ENCODE measurements at places on chromosomes 5 and 9.

- DNase-seq: no peak
Measured at GRCh38 chr5:91849069-91849468, 466.0 kb upstream of the ARRDC3 start.

DNA sequence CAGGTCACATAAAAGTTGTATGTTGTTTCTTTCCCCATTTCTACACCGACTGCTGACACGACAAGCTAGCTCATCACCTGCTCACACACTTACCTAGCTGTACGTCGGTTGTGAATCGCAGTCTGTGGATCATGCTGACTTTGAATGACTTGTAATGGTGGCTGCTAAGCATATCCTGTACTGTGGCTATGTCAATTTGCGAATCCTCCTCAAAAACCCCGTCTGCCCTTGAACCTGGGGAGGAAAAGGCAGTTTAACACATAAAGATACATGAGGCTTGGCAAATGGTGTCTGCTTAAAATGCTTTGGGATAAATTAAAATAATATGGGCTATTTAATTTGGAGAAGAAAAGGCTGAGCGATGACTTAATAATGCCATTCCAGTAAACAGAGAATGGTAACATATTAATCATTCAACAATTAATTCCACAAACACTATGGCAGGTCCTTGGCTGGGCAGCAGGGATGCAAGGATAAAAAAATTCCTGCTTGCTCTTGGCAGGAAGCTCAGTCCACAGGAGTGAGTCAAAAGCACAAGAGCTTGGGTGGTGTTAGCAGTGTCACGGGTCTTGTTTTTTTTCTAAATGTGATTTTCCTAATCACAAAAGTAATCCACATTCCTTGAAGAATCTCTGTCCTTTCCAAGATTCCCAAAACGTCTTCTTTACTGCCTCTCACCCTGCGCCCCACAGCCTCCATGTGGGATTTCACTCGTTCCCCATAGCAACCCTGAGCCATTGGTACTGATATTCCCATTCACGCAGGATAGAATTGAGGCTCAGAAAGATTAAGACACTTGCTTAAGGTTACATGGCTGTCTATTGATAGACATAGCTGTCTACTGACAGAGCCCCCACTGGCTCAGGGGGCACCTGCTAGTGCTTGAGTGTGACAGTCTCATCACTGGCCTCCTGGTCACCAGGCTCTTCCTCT is 222.4 kb downstream of the MAPKAP1 start:
- no peak for DNase-seq

DNA sequence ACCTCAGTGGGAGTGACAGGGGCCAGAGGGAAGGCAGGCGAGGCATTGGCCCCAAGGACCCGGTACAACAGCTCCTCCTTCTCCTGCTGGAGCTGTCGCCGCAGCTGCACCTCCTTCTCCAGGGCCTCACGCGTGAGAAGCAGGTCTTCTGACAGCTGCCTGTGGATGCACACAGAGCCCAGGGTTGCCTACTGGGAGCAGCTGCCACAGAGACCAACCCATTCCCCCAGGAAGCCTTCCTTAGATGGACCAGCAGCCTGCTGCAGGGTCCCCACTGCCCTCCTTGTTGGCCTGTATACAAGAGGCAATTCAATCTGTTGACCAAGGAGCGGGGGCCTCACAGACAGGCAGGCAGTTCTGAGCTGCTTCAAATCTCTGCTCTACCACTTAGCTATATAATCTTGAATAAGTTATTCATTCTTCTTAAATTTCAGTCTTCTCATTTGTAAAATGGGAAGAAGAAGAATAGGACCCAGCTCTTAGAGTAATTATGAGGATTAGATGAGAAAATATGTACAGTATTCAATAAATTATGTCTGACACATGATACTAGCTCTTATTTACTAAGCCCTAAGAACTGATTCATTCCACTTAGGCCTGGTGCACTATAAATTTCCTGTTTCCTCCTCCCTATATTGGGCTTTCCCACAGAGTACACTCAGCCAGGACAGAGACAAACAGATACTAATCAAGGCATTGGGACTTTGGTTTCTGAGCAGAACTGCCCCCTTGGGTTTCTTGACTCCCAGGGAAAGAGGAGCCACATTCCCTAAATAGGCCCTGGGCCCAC is 26.1 kb upstream of the ANXA6 start:
- DNase-seq: no peak

DNA sequence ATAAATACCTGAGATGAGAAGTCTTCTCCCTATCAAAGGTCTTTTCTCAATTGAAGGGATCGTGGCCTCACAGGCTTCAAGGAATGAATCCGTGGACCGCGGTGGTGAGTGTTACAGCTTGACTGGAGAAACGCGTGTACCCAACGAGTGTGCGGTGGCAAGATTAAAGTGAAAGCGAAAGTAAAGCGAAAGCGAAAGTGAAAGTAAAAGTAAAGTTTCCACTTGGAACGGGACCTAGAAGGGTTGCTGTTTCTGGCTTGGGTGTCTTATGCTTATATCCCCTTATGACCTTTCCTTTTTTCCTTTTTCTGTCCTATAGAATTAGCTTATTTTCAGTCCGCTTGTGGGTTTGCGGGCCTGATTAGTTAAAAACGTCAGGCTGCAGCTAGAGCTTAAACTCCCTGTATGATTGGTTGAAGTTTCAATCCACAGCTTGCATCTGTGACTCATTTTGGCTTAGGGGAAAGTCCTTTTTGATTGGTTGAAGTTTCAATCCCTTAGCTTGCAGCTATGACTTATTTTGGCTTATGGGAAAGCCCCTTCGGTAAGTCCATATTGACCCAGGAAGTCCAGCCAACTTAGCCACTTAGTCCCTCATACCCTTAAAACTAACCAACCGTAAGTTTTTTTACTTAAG is 924.3 kb upstream of the CDH10 start:
- DNase-seq: no peak

DNA sequence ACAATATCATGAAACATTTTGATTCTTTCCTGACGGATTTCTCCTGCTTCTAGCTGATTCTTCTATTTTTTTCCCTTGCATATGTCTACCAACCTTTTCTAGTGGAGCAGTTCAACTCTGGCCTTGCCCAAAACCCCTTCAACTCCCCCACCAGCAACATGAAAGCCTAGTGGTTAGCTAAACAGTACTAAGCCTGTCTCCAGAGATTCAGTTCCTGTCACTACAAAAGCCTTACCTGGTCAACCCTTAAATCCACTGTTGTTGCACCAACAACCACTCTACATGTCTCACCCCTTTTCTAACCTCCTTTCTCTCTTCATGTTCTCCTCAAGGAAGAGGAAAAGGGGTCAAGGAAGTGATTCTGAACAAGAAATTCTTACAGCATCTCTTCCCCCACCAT is 74.8 kb upstream of the PIK3R1 start:
- DNase-seq: no peak

DNA sequence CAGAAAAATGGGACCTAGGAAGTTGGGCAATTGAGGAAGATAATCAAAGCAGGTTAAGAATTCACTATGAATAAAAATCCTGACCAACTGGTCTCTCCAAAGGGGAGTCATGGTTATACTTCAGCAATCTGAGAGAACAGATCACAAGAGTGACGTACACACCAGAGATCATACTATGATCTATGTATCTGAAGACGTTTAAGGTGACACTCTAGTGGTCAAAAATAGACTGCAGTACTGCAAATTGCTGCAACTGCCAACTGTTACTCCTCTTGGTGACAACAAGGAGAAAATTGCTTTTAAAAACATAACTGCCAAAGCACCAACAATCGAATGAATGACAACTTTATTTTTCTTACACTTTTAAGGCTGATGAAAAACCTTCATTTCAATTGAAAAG is 4.9 kb downstream of the AK6 start:
- DNase-seq: peak; percentile 28

DNA sequence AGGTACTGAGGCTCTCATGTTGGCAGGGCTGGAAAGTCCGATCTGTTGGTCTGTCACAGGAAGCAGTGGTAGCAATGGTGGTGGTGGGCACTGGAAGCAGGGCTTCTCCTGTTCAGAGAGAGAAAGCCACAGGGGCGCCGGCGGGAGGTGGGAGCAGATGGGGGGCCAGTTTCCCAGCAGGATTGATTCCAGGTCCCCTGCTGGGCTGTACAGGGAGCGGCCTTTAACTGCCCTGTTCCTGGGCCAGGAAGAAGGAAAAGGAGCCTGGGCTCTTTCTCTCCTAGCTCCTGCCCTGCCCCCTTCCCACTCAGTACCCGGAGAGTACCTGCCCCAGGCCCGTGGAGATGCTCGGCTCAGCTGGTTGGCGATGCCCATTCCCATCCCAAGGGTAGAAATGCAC is 2.6 kb upstream of the DAB2IP start:
- no peak for DNase-seq

DNA sequence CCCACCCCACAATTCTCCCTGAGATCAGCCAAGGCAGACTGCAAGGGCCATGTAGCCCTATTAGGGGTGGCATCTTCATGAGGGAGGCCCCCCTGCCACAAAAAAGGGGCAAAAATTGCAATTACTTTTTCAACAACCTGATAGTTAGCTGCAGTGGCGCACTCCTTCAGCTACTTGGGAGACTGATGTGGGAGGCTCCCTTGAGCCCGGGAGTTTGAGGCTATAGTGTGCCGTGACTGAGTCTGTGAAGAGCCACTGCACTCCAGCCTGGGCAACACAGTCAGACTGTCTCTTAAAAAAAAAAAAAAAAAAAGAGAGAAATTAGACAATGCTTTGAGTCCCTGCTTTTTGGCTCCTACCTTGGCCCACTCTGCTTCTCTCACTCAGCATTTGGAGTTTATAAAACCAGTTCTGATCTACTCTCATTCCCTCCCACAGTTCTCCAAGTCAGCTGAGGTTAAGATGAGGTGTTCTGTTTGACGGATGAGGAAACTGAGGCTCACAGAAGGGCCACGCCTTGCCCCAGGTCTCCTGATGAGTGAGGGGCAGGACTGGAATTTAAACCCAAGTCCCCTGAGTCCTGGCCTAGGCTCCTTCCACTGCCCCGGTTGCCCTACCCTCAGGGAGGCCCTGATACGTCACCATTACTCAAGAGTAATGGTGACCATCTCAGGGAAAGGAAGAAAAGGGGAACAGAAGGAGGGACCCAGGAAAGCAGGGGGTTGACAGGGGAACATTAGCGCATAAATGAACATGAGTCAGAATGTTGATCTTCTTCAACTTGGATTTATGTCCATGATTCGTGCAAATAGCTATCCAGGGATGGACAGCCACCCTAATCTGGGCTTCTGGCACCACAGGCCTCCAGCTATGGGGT is 9.0 kb downstream of the GPX3 start:
- no peak for DNase-seq

DNA sequence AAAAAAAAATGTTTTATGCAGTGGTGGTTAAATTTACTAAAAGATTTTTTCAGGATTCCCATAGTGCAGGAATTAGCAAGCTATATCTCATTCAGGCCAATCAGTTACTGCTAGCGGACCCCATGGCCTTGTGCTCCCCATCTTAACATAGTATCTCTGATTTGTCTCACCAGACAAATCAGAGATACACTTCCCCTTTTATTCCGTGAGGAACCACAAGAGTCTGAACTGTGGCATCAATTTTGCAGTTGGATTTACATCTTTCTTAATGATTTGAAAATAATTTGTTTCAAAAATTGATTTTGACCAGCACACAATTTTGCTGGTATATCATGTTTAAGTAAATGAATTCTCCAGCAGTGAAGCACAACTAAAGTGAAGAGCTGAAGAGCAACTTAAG is 17.9 kb downstream of the ITGA1 start:
- DNase-seq: no peak

DNA sequence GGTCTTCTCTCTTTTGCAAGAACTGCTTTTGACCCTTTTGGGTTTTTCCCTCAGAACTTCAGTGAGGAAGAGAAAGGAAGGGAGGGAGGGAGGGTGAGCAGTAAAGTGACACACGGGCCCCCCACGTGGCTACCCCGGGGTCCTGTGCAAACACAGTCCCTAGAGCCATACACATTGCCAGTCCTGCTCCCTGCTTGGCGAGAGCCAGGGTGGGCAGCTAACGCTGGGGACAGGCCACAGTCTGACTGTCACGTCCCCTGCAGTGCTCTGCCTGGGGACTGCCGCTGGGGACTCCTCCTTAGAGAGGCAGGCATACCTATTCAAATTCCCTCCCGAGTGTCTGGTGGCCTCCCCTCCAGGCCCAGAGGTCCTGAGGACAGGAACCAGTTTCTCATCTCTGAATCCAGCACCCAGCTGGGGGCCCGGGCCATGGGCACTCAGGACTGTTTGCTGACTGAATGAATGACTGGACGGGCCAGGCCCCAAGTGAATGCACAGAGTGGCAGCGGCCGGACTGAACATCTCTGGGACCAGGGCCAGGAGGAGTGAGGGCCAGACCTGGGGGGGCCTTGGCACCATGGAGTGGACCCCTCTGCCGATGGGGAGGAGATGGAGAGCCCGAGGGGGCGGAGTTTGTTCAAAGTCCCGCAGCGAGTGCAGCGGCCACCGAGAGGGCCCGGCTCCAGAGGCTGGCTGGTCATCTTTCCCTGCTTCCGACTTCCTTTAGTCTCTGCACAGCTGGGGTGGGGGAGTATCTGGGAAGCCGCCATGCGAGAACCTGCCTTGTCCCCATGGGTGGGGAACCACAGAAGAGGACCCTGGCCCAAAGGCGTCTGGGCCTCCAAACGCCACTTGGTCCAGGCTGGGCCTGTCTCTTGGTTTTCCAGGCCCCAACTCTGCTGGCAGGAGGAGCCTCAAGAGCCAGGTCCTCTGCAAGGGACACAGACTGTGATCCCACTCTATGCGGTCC is 5.8 kb downstream of the CCDC187 start:
- no peak for DNase-seq

- no peak for DNase-seq
Measured at GRCh38 chr5:126445502-126446174, 22.4 kb downstream of the GRAMD2B start.

DNA sequence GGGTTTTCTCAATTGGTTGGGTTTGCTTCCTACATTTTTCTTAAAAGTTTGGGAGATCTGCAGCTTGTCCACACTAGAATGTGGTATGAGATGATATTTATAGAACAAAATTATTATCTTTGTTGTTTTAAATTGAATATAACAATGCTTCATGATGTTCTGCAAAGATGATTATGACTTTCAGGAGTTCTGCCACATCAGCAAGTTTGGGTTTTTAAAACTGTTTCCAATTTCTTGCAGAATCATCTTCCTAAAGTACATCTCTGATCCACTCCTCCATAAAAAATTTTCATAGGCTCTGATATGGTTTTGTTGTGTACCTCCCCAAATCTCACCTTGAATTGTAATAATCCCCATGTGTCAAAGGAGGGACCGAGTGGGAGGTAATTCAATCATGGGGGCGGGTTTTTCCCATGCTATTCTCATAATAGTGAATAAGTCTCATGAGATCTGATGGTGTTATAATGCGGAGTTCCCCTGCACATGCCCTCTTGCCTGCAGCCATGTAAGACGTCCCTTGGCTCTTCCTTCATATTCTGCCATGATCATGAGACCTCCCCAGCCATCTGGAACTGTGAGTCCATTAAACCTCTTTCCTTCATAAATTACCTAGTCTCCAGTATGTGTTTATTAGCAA is 119.1 kb upstream of the PTGER4 start:
- DNase-seq: no peak

Data from naive thymus-derived CD8-positive, alpha-beta T cell (primary cell).